Muscle of arm (tissue), 14 donors: ENCODE measurements at places on chromosomes 1 and 21. TPM values are rescaled to one million over a fixed set of nuclear protein-coding genes. Genes with fewer than 3 reads are reported as not detected.

GRCh38 chr21:46124926-46125845, 27.3 kb downstream of the COL6A2 start:
- no peak for DNase-seq

DNA sequence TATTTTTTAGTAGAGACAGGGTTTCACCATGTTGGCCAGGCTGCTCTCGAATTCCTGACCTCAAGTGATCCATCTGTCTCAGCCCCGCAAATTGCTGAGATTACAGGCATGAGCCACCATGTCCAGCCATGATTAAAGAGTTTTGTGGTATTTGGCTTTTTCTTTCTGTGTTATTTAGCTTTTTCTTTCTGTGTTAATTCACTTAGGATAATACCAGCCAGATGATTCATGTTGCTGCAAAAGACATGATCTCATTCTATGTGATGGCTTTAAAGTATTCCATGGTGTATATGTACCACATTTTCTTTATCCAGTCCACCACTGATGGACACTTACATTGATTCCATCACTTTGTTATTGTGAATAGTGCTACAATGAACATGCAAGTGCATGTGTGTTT, 1135.2 kb downstream of the AMY1C start:
- DNase-seq = no peak

DNA sequence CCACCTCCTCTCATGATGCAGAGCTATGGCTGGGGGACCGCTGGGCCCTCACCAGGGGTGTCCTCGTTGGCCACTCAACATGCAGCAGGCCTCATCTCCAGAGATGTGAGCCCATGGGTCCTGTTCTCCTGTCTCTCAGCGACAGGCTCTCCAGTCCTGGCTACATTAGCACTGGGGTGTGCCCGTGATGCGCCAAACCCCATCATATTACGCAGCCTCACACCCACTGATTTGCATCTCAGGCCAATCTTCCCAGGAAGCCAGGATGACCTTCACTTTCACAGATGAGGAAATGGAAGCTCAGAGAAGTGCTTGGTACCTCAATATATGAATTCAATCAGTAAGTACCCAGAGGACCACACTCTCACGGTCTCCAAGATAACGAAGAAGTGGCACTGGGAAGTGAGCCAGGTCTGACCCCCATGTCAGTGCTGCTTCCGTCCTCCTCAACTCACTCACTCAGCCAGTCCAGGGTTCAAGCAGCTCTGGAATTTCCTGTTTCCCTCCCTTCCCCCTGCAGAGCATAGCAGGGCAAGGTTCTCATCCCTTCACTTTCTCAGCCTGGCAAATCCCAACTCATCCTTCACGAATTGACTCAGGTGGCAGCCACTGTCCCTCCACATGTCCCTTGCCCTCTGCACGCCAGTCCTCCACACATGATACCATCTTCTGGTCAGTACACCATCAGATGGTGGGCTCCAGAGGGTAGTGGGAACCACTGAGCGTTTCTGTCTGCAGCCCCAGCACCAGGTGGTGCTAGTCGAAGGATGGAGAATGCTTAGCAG, 28.9 kb upstream of the EVA1B start:
- DNase-seq = no peak

DNA sequence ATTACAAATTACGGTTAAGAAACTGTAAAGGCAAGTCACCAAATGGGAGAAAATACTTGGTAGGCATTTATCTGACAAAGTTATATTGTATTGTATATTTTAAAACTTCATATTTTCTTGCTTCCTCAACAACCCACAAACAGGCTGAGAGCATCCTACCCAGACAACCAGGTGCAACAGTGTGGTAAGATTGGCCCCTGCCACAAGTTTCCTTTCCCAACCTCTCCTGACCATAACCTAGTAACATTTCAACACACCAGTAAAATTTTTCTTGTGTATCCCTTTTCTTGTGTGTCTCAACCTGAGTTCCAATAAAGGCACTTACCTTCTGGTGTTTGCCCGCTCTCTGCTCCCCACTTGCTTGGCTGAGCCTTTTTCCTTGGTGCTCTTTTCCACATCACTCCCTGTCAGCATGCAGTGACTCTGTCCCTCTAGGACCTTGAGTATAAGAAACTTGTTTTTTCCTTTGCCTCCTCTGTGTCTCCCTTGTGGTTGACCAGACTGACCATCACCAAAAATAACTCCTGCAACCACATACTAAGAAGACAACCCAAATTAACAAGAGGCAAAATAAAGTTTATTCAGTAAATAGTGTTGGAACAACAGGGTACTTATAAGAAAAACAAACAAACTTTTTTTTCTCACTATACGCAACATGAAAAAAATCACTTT, 40.9 kb downstream of the FCRL3 start:
- no peak for DNase-seq

GRCh38 chr1:201673093-201673492, 134.2 kb downstream of the NAV1 start:
- no peak for DNase-seq

GRCh38 chr1:150364231-150365003, 470 bp downstream of the RPRD2 start:
- peak; percentile 65 for DNase-seq

- DNase-seq = no peak
These were observed 632.7 kb upstream of the NR5A2 start for GRCh38 chr1:199394856-199395255.

DNA sequence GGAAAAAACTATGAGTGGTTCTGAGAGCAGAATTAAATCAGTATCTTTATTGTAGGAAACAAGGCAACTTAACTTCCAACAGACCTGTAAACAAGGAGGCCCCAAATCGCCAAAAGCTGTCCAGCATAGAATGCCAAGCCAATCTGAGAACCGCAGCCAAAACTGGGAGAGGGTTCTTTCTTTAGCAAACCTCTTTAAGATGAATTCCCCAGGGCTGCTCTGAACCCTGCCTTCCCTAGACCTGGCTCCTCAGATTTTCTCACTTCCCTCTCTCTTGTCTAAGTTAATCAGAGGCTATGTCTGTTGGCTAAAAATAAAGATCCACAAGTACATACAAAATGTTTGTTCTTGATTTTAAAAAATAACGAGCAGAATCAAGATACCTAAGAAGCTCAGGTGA, 141.4 kb downstream of the SMYD3 start:
- DNase-seq = no peak

DNA sequence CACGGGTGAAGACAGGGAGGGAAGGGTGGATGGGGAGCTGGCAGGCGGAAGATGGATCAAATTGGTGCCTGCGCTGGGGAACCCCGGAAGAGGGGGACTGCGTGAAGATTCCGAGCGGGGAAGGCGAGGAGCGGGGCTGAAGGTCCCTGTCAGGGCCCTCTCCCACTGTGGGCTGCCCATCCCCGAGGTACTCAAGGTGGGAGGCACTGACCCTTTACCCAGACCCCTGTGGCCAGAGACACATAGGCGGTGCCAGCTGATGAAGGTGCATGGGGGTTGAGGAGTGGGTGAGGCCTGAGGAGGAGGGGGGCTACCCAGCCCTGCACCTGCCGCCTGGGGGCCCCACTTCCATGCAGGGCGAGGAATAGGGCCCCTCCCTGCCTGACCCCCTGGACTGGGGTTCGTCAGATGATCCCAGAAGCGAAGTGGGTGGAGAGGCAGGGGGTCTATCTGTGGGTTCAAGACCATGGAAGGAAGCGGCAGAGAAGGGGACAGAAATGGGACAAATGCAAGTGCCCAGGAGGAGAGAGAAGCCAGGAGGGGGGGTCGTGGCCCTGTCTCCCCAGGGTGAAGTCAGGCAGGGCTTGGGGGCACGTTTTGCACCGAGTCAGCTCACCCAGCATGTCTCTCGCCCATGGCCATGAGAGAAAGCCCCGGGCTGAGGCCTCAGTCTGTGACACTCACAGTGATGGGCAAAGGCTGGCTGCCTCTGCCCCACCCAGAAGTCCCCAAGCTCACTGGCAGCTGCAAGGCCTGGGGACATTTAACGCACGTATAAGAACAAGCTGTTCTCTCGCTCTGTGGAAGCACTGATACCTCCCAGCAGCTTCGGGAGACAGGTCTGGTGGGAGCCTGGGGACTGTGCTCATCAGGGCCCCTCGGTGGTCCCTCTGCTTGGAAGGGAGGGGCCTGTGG, 7.0 kb upstream of the MMEL1 start:
- no peak for DNase-seq

- no peak for DNase-seq
These were observed 145.5 kb upstream of the FGGY start for GRCh38 chr1:59151387-59151761.

GRCh38 chr1:173333581-173333980, 126.5 kb upstream of the TNFSF4 start:
- no peak for DNase-seq

- DNase-seq = no peak
These were observed at the start of gene C4BPA for GRCh38 chr1:207103892-207104373. Gene C4BPA (plus strand): TSS chr1:207104233. CDS start chr1:207113026, 8,793 bp downstream.

- DNase-seq = no peak
These were observed 42.3 kb downstream of the NEK7 start for GRCh38 chr1:198199105-198199504.

- no peak for DNase-seq
These were observed 7.4 kb downstream of the PLEKHN1 start for GRCh38 chr1:973459-974292.

- DNase-seq = no peak
These were observed 509.6 kb upstream of the USP24 start for GRCh38 chr1:55724551-55725325.

DNA sequence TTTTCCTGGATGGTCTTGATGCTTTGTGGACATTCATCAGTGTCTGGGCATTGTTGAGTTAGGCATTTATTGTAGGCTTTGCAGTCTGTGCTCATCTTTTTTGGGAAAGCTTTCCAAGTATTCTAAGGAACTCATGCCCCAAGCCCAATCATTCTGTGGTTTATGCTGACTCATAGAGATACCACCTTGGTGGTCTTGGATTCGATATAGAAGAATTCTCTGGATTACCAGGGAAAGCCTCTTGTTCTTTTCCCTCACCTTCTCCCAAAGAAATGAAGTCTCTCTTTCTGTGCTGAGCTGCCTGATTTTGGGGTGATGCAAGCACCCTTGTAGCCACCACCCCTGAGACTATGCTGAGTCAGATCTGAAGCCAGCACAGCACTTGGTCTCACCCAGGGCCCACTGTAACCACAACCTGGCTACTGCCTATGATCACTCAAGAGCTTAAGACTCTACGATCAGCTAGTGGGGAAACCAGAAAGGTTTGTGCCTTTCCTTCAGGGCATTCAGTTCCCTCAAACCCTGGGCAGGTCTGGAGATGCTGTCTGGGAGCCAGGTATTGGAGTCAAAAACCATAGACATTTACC, 422.6 kb downstream of the NUF2 start:
- no peak for DNase-seq

- DNase-seq = no peak
These were observed 126.5 kb downstream of the HHIPL2 start for GRCh38 chr1:222421380-222421779.

DNA sequence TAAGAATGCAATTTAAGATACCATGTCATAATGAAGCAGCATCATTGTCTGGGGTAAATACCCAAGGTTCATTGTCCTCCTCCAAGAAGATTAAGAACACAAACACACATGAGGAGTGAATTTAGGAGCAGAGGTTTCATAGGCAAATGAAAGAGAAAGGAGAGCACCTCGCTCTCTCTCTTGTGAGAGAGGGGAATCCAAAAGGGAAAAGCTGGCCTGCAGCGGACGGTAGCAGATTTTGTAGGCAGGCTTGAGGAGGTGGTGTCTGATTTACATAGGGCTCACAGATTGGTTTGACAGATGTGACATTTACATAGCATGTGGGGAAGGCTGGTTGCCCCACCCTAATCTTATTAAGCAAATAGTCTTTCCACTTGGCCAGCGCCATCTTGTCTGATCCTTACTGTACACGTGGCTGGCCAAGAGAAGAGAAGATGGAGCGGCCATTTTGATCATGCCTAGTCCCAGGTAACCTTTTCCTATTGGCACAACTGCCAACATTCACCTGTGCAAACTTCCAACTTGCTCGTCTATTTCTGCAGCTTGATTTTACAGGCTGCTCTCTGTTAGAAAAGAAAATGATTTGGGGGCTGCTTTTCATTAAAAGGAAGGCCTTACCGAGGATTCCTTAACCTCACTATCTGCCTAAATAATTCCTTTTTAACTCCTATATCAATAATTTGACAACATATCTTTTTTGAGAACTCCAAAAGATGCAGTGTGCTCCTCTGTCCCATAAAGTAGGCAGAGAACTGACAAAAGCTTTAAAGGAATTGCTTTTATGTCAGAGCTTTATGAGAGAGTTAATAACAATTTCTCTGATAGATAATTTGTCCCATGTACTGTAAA, 16.0 kb upstream of the LRRC7 start:
- no peak for DNase-seq

GRCh38 chr1:196160066-196160795, 448.0 kb downstream of the KCNT2 start:
- DNase-seq = no peak

GRCh38 chr1:65538086-65538485, 117.6 kb downstream of the LEPR start:
- DNase-seq = no peak

DNA sequence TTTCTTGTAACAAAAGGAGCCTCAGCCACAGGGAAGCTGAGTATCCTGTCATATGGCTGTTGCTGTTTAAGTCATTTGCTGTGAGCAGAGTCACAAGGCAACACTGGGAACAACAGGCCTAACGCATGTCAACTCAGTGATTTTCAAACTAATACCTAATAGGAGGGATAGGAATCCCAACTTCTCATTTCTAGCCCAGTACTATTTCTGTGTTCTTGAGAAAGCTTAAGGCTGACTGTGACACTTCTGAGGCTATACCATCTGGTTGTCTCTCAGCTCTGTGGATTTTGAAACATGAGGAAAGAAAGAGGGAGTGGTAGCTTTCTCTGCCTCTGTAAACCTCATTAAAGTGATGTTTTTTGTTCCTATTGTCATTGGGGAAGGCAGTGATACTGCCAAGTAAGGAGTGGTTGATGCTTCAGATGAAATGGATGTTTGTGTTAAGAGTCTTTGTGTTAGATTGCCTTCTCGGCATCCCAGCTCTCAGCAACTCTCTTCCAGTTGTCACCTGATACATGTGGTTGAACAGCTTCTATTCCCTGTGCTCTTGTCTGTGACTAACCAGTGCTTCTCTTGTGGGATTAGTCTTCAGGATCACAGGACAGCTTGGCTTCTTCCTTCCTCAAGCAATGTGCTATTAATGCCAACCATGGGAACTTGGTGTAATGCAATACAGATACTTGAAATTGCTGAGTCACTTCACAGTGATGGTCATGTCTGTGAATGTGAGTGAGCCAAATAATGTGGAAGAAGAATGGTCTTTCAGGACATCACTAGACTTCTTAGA, 166.8 kb upstream of the IVNS1ABP start:
- peak; percentile 30 for DNase-seq

- no peak for DNase-seq
These were observed 96.0 kb upstream of the PAXBP1 start for GRCh38 chr21:32867597-32867996.

NBPF6 gene
- not detected for polyA plus RNA-seq

DDAH1 gene
- 34.1 TPM for polyA plus RNA-seq

TMPRSS15 gene
- polyA plus RNA-seq = not detected

S100B gene
- 9.7 TPM for polyA plus RNA-seq

HNRNPR gene
- 170 TPM for polyA plus RNA-seq

OR10J4 gene
- not detected for polyA plus RNA-seq

NLRP3 gene
- polyA plus RNA-seq = 1.1 TPM

PLA2G2C gene
- not detected for polyA plus RNA-seq

TENT5C gene
- polyA plus RNA-seq = 2.1 TPM

HSD3B1 gene
- 0.34 TPM for polyA plus RNA-seq

BRINP2 gene
- 0.60 TPM for polyA plus RNA-seq
